ENCODE measurements at places on chromosomes 7 and 10.

DNA sequence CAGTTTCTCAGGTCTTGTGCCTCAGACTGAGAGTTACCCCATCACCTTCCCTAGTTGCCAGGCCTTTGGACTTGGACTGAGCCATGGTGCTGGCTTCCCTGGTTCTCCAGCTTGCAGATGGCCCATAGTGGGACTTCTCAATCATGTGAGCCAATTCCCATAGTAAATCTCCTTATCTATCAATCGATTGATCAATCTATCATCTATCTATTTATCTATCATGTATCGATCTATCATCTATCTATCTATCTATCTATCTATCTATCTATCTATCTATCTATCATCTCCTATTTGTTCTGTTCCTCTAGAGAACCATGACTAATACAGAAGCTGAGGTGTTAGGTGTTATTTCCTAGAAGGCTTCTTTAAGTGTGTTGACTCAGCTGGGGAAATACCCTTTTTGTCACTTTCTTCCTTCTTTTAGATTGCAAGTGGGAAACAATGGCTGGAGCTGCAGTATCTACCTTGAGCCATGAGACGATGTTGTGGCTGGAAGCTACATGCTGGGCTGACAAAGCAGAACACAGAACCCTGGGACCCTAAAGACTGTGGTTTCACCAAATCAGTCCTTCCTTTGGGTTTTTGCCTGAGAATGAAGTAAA, 234.7 kb upstream of the GLI3 start:
- DNase-seq = no peak

DNA sequence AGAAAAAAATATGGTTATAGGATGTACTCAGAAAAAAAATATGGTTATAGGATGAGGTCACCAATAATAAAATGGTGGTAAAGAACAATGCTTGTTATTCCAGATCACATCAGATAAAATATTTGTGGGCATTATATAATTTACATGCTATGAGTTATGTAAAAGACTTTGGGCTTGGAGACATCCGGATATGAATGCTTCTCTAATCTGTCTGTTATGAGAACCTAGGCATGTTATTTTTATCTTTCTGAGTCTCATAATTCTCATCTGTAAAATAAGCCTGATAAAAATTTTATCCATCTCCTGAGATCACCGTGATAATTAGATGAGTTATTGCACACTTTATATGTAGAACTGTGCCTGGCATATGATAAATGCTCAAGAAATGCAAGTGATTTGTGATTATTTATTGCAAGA, 37.8 kb downstream of the DKK1 start:
- DNase-seq = no peak

DNA sequence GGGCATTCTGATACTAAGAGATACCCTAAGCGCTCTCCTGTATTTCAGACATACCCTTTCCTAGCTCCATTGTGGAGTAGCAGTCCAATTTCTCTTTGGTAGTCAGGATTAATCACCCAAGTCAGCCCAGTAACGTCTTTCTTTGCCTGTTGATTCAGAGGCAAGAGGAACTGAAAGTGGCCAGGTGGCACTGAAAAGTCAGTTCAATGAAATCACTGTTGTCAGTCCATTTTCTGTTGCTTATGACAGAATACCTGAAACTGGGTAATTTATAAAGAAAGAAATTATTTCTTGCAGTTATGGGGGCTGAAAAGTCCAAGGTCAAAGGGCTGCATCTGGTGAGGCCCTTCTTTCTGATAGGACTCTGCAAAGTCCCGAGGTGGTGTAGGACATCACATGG, 40.2 kb downstream of the ANKRD61 start:
- DNase-seq = peak; percentile 70

- DNase-seq = no peak
These were observed 9.2 kb downstream of the CPA2 start for GRCh38 chr7:130275826-130276297.

- DNase-seq = no peak
These were observed 119.1 kb downstream of the TSPAN12 start for GRCh38 chr7:120738816-120739215.

- DNase-seq = no peak
These were observed 147.5 kb downstream of the SLC16A9 start for GRCh38 chr10:59562126-59562525.

DNA sequence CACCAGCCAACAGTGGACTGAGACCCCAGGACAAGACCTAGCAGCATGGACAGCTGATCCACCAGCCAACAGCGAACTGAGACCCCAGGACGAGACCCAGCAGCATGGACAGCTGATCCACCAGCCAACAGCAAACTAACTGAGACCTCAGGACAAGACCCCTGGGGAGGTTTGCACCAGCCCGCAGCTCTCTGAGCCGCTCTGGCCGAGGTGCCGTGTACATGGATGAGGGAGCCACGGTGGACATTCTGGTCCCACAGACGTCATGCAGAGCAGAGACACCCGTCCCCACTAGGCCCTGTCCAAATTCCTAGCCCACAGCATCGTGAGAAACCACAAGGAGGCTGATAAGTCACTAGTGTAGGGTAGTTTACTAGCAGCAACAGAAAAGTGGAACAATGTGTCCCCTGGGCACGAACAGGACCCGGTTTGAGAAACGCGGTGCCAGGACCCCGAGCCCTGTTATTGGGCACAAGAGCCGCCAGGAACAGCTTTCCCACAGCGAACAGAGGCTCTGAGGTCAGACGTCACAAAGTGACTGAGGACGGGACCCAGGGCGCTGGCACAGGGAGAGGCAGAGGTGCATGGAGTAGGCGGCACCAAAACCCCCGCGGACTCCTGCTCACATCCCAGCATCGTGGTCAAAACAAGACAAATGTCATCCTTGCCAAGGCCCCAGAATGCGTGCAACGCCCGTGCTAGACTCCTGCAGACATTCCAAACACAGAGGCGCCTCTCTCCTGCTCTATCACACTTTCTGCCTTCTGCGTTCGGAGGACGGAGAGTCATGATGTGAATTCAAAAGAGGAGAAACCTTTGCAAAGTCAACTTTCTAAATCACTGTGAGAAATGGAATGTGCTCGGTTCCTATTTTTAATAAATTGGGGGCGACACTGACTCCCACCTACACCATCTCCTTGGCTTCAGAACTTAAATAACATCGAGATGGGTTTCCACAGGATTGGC, 8.1 kb downstream of the STK32C start:
- no peak for DNase-seq

- no peak for DNase-seq
These were observed 9.2 kb downstream of the USP54 start for GRCh38 chr10:73581918-73582317.

- DNase-seq = no peak
These were observed 20.0 kb downstream of the GSDME start for GRCh38 chr7:24737281-24737680.

DNA sequence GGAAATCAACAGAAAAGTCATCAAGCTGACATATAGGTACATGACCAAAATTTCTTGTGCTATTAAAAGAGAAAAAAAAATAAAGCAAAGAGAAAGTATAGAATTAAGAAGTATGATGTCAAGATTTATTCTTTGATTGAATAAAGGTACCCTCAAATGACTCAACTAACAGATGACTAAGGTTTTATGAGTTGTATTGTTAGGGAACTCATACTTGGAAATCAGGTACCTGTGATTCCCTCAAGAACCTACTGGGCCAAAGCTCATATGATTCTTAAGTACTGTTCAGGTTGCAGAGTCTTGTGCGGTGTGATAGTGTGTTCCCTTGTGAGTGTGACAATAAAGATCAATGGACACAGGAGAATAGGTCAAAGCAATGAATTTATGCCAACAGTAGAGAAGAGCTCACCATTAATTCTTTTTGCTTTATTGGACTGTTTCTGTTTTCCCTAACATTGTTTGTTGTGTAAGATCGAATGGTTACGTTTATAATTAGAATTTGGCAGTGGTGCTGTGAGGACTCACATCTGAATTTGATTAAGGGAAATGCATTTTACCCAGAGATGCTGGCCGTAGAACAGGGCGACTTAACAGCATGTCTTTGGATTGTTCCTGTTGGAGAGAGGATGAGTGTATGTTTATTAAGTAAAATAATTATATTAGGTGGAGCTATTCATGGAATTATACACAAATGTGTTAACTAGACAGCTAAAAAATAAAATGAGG, 293.2 kb upstream of the SEMA3D start:
- no peak for DNase-seq

DNA sequence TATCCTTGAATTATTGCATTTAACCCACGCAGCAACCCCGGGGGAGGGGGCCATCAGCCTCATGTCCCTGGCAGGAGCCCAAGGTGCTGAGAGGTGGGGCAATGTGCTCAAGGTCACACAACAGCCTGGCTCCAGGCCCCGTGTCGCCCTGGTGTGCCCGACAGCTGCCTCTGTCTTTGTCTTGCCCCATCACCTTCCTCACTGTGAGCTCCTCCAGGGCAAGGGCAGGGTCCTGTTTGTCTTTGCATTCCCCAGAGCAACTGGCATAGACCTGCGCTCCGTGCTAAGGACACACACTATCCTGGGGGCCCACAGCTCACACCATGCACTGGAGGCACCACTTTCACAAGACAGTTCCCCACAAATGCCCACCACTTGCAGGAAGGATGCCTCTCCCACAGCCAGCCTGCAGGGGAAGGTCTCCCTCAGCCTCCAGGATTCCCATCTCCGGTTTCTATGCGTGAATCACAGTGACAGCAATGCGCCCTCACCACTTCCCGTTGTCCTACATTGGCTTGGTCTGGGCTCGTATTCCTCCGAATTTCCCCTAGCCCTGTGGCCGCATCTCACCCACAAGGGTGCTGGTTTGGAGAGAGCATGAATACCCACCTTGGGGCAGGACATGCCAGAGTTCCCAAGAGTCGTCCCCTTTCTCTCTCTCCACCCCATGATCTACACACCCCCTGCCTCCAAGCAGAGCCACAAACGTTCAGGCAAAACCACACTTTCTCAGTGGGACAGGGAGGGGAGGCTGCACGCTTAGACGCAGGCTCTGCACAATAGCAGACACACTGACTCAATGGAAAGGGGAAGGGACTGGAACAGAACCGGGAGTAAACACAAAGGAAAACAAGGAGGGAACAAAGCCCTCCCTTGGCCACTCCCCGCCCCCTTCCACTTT, 10.3 kb downstream of the ITPRIP start:
- DNase-seq = no peak

DNA sequence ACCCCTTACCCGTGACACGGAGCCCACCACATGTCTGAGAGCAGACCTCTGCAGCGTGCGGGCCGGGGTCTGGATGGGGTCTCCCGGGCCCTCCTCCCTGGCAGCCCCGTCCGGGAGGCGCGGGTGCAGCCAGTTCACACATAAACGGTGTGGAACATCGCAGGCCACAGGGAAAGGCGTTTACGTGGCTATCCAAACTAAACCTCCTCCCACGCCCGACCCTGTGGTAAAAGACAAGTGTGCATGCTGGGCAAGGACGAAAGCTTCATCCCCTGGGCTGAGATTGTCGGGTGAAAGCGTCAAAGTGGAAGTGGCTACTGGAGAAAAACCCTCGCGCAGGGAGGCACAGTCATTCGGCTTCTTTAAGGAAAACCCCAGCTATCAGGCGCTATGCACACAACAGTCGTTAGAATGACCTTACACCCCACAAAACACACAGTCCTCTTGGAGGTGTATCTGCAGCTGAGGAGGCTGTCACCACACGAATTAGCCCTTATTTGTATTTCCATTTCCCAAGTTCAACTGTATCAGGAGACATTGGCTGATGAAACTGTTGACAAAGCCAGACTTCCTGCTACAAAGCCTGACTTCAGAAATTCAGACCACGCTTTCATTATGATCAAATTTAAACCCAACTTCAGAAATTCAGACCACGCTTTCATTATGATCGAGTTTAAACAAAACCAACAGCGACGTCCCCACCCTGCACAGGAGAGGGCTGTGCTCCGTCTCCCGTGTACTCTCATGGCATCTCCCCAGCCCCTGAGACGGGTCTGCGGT, 15.3 kb downstream of the GPER1 start:
- DNase-seq = no peak

DNA sequence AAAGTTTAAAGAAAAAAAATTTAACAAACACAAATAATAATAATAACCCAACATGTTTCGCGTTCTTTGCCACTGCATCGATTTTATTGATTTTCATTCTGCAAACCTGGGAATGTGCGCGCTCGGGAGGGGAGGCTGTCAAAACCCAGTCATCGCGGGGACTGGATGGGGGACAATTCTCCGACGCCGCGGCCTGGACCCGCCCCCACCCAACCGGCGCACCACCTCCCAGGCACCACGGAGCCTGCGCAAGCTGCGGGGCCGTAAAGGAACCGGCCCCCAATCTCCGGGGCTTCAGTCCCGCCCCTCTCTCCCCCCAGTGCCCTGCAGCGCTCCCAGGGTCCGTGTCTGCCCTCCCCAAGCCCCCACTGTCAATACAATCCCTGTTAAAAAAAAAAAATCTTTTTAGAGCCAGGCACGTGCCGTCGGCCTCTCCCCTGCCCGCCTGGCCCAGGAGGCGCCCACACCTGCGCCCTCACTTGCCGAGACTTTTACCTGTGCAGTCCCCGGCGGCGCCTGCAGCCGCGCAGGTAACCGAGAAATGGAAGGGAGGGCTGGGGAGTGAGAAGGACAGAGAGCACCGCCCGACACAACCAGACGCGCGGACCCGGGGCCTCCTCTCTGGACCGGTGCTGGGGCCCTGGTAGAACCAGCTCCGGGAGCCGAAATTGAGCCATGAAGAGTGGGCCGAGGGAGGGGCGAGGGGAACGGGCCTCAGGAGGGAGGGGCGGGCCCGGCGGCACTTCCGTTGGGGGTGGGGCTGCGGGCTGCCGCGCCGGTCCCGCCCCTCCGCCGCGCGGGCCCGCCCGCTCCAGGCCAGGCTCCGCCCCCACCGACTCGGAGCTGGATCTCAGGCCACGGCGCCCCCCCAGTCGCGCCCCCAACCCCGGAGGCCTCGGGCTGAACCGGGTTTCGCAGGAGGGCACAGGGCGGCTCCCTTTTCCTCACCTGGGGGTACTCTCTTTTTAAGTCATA, 7.6 kb upstream of the ZNF503 start:
- DNase-seq = peak; percentile 73

DNA sequence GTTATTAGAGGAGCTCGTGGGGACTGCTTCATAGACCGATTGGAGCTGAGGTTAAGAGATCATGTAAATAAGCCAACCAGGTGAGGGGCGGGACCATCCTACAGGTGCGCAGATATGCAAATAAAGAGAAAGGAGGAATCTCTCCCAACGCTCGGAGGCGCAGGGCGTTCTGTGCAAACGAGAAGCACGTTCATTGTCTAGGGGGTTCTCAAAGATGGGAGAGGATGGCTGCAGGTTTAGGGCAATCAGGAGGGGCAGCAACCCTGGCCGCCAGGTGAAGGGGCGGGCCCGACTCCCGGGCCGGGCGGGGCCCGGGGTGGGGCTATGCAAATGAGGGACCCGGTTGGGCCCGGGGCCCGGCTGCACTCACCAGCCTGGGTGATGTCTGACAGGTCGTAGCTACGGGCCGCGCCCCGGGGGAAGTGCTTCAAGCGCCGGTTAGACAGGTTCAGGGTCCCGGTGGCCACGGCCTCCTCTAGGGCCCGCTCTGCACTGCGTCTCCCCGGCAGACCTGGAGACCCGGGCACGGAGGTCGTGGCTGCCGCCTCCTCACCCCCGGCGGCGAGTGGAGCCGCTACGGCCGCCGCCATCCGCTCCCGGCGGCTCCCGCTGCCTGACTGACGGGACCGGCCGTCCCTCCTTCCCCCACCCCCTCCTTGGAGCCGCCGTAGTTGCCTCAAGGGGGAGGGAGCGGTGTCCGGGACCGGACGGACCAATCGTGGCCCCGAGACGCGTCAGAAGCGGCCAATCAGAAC, at the start of gene LRCH4:
TSS of gene LRCH4 (minus strand) at position 619 of the 755 bp plus-strand sequence. CDS start at position 590, 29 bp downstream.
- DNase-seq = peak; percentile 66

GRCh38 chr7:156014201-156014600, 201.9 kb upstream of the SHH start:
- DNase-seq = peak; percentile 71
